ENCODE measurements at places on chromosomes 6 and 20. TPM values are rescaled to one million over a fixed set of nuclear protein-coding genes. Genes with fewer than 3 reads are reported as not detected.

The CEP57L1 gene
- 19.9 TPM for total RNA-seq

- no peaks in the 10 kb centered on the region for H3K4me1 ChIP-seq
- no peak for DNase-seq
- no peak overlapping the region for H3K27ac ChIP-seq
- no peaks in the 10 kb centered on the region for H3K36me3 ChIP-seq
Measured at GRCh38 chr6:111171577-111172400, 84.5 kb downstream of the SLC16A10 start.

DNA sequence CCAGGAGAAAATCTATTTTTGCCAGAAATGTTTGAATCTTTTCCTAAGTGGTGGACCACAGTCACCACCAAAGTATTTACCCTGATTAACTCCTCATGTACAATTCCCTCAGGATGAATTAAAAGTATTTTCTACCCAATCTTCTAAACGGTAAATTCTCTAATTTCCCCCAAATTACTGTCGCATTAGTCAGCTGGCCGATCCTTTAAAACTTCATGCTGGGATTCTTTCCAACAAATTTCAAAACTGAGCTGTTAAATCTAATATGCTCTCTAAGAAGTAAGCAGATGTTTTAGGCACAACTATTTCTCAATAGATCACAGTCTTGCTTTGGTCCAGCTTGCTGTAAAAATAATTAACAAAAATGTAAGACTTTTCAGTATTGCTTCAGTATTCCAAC, 447.2 kb downstream of the FRK start:
- no peaks in the 10 kb centered on the region for H3K27me3 ChIP-seq
- no peak overlapping the region for H3K27ac ChIP-seq
- no peak overlapping the region for H3K4me3 ChIP-seq
- DNase-seq, result no peak
- no peaks in the 10 kb centered on the region for H3K4me1 ChIP-seq

DNA sequence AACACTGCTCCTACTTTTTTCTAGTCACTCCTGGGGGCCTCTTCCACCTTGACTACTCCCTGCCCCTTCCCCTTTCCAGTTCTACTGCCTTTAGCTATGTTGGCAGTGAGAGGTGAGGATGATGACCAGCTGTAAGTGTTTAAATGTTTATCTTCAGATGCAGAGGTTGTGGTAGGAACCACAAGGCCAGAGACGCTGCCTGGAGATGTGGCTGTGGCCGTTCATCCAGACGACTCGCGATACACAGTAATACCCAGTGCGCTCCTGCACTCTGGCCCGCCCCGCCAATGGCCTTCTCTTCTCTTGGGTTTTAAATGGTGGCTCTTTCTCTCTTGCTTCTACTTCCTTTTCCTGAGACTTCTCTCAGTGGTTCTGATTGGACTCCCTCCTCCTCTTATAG, 4.6 kb downstream of the VARS2 start:
- peaks cover 22% of the 10 kb centered on the region for H3K4me1 ChIP-seq
- no peaks in the 10 kb centered on the region for H3K27me3 ChIP-seq
- H3K4me3 ChIP-seq, result no peak overlapping the region
- peaks cover 70% of the 10 kb centered on the region for H3K36me3 ChIP-seq
- no peak for DNase-seq

- H3K4me3 ChIP-seq, result no peak overlapping the region
- no peaks in the 10 kb centered on the region for H3K27me3 ChIP-seq
- H3K4me1 ChIP-seq, result peaks cover 30% of the 10 kb centered on the region
Measured at GRCh38 chr6:31125162-31125561, 4.9 kb upstream of the CDSN start.

The PREX1 gene
- total RNA-seq, result 25.0 TPM

GRCh38 chr6:37974943-37975342, 155.4 kb downstream of the ZFAND3 start:
- no peak overlapping the region for H3K27ac ChIP-seq
- H3K27me3 ChIP-seq, result no peaks in the 10 kb centered on the region
- H3K36me3 ChIP-seq, result no peaks in the 10 kb centered on the region
- H3K4me3 ChIP-seq, result no peak overlapping the region

DNA sequence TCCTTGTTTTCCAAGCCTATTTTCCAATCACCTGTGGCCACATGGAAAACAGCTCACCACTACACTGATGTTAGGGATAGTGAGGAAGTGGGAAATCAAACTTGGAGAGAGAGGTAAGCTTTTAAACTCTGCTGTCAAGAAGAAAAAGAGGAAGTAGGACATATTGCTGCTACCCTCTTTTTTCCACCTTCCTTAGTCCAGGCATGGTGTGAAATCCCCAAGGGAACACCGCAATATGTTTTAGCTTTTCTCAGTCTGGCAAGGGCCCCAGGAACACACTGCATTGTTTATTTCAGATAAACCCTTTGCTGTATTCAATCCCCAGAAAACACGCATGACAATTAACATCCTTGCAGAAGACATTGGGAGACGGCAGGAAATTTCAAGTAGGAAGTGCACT, 61.3 kb downstream of the HS3ST5 start:
- no peak overlapping the region for H3K4me3 ChIP-seq
- no peak overlapping the region for H3K27ac ChIP-seq
- H3K4me1 ChIP-seq, result no peaks in the 10 kb centered on the region
- no peaks in the 10 kb centered on the region for H3K27me3 ChIP-seq
- DNase-seq, result no peak

The PDSS2 gene
- 8.7 TPM for total RNA-seq

The ZNF831 gene
- 1.3 TPM for total RNA-seq

- H3K4me1 ChIP-seq, result no peaks in the 10 kb centered on the region
- H3K27me3 ChIP-seq, result no peaks in the 10 kb centered on the region
- no peak overlapping the region for H3K27ac ChIP-seq
- no peak overlapping the region for H3K4me3 ChIP-seq
- DNase-seq, result no peak
Measured at GRCh38 chr6:6870921-6871320, 236.8 kb upstream of the RREB1 start.

DNA sequence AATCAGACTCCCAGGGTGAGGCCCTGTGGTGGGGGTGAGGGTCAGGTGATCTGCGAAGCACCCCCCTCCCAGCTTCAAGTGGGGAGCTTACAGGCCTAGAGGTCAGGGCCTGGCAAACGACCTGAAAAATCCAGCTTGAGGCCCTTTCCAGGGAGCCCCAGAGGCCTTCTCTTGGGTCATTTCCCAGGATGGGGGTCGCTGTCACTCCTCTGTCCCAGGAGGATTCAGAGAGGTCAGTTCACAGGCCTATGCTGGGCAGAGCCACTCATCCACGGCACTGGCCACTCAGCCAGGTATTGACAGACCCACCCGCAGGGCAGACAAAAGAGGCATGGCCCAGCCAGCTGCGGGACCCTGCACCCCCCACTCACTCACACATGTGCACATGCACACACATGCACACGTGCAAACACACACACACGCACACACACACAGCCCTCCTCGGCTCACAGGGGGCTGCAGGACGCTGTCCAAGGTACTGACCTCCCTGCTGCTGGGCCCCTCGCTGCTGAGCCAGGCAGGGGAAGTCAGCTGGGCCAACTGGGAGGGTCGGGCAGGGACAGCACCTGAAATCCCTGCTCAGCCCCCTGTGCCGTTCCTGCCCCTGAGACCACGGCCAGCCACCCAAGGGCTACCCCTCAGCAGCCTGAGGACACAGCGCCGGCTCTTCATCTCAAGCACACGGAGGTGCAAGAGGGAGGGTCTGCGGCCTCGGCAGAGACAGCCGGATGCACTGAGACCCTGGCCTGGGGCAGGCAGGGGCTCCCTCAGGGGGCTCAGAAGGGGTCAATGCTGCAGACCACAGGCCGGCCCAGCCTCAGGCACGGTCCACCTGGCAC, 113.8 kb downstream of the TAF4 start:
- no peak overlapping the region for H3K4me3 ChIP-seq
- DNase-seq, result no peak
- no peaks in the 10 kb centered on the region for H3K4me1 ChIP-seq
- H3K27me3 ChIP-seq, result peaks cover 42% of the 10 kb centered on the region

DNA sequence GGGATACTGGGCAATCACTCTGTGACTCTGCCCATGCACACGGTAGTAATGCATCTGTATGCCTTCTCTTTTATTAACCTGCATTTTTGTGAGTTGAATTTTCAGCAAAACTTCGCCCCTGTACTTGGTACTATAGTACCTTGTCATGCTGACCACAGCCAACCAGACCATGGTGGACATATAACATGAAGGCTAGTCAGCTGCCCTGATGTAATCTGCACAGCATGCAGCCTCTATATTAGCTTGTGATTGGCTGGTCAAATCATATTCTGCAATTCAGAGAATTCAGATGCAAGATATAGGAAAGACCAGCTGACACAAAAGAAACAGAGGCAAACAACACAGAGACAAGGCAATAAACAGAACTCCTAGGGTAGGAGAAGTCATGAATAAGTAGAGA, 200.9 kb upstream of the JARID2 start:
- H3K4me3 ChIP-seq, result no peak overlapping the region
- no peak overlapping the region for H3K27ac ChIP-seq
- no peaks in the 10 kb centered on the region for H3K36me3 ChIP-seq
- no peaks in the 10 kb centered on the region for H3K4me1 ChIP-seq
- DNase-seq, result no peak
- H3K27me3 ChIP-seq, result no peaks in the 10 kb centered on the region
